ENCODE measurements at places on chromosomes 1 and 21.

GRCh38 chr1:58590019-58590418 is 13.0 kb upstream of the TACSTD2 start:
- no peak for DNase-seq

DNA sequence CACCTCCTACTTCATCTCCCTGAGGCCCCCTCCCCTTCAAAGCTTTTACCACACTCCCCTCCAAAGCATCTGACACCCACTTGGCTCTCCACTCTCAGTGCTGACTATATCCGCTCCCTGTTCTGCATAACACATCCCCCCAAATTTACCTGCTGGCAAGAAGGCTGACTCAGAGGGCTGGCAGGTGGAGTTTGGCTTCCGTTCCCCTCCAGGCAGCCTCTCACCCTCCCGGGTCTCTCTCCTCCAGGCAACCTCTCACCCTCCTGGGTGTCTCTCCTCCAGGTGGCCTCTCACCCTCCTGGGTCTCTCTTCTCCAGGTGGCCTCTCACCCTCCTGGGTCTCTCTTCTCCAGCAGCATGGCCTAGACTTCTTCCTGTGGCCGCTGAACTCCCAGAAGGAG is 562.1 kb downstream of the NPHP4 start:
- DNase-seq = no peak

GRCh38 chr1:196366817-196367495 is 241.3 kb downstream of the KCNT2 start:
- no peak for DNase-seq

- no peak for DNase-seq
Observed at GRCh38 chr1:172484252-172484651, 40.4 kb upstream of the PIGC start.

- DNase-seq = no peak
Observed at GRCh38 chr21:37432710-37433455, 66.3 kb downstream of the DYRK1A start.
